ENCODE measurements at places on chromosomes 3 and 15.
A peak's percentile ranks its signal among the peaks of the same experiment; 100 is the strongest.

- no peak for DNase-seq
Observed at GRCh38 chr3:140403608-140404007, 274.3 kb upstream of the TRIM42 start.

GRCh38 chr15:77066971-77067690, 3.8 kb downstream of the TSPAN3 start:
- peak; percentile 21 for DNase-seq

DNA sequence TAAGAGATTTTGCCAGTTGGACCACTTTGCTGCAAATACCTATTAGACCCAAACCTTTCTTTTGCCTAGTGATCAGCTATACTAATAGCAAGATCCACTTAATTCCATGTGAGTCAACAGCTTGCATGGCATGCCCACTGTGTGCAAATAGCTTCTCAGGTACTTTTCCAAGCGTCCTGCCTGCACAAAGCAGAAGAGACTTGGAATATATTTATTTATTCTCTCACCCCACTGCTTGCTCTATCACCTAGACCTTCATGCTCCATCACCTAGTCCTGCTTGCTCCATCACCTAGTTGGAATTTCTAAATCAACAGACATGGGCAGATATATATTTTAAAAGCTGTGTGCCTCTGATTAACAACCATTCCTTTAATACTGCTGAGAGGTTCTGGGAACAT, 47.6 kb downstream of the MBNL1 start:
- no peak for DNase-seq

DNA sequence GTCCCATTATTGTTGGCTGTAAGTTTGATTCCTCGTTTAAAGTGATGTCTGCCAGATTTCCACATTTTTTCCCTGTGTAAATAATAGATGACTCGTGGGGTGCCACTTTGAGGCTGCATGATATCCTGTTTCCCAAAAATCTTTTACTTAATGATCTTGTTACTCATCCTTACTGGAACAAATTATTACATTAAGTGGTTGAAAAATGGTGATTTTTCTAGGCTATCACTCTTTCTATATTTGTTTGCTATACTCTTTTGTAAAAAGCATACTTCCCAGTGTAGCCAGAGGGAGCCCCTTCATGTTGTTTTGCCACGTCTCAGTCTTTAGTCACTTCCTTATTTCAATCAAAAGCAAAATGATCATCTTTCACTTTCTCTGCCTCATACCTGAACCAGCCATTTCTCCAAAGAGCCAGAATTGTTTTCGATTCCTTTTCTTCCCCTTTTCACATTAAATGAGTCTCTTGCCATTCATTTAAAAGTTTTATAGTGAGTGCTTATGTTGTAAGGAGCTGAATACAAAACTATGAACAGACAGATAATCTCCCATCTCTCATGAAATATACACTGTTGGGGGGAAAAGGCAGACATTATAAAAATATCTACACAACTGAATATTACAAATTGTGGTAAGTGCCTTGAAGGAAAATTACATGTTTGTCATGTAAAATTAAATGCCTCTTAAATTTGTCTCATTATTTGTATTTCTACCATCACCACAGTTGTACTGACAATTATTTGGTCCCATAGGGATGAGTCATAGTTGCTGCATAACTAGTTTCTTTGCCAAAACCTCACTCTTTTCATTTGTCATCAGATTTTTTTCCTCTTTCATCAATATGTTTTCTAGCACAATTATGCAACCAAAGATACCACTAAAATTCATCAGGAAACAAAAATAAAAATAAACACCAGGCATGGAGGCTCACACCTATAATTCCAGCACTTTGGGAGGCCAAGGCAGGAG, 41.5 kb downstream of the ADGRG7 start:
- DNase-seq: peak; percentile 37

DNA sequence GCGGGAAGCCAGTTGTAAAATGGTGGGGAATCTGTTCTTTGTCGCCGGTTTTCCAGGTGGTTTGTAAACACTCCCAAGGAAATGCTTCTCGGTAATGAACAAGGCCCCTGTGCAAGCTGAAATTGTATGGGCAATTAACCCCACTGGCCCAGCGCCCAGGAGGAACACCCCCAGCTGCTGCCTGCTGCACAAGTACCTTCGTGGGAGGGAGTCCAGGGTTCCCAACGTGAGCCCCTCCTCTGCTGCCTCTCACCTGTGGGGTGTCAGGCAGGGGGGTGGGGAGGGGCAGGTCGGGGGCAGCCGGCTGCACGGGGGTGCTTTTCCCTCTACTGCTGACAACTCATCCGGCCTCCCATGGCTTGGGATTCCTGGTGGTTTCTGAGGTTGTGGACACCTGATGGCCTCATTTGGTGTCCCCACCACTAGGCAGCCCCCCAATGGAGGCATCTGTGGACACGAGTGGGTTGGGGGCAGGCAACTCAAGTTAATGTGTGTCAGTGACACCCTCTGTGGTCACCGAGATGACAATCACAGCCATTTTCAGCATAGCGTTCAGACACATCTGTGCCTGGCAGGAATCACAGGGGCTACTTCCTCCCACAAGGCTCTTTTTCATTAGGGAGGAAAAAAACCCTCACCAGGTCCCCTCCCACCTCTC, 35.6 kb upstream of the PRR23E start:
- DNase-seq: no peak

DNA sequence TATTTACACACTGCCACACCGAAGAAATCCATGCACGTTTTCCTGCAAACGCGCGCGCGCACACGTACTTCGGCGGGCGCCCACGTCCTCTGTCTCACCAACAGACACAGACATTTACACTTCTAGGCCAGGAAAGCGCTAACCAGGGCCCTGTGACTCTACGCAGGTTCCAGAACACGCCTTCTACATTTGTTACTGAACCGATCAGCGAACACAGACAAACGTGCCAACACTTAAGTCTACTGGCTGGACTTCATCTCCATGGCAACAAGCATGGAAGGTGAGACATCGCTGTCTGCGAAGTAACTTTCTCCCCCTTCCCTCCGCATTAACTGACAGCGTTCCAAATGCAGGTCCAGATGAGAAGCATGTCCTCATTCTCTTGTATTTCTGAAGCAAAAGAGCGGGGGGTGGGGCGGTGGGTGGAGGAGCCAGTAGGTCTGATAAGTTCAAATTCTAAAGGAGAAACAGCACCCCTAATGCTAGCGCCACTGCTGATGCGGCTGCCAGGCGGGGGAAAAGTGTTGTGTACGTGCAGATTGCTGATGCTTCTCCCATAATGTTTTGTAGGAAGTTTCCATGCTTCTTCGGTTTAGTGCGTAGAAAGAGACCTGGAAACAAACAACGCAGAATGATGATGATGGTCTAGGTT, at the start of gene CTXN2:
Gene CTXN2 (plus strand): TSS at position 92 of the 652 bp plus-strand sequence. CDS start 9,636 bp downstream, outside the sequence.
- DNase-seq: no peak

DNA sequence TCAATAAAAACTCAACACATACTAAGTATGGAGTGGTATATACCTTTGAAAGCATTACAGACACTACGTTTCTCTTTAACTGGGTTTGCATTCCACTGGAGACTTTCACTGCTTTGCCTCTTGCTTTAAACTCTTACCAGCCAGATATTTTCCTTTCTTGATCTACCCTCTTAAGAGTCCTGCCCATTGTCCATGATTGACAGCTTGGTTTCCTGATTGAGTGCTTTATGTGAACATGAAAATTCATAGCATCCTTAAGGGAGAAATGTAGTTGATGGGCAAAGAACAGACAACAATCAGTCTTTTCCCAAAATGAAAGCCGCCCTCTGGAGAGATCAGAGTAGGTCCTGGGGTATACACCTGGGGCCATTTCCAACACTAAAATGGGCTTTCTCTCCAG, 78.6 kb downstream of the PTPRG start:
- DNase-seq: no peak

GRCh38 chr3:126355777-126356372, 1.3 kb downstream of the KLF15 start:
- DNase-seq: peak; percentile 92

GRCh38 chr3:146536681-146537080, 7.7 kb downstream of the PLSCR1 start:
- DNase-seq: no peak

DNA sequence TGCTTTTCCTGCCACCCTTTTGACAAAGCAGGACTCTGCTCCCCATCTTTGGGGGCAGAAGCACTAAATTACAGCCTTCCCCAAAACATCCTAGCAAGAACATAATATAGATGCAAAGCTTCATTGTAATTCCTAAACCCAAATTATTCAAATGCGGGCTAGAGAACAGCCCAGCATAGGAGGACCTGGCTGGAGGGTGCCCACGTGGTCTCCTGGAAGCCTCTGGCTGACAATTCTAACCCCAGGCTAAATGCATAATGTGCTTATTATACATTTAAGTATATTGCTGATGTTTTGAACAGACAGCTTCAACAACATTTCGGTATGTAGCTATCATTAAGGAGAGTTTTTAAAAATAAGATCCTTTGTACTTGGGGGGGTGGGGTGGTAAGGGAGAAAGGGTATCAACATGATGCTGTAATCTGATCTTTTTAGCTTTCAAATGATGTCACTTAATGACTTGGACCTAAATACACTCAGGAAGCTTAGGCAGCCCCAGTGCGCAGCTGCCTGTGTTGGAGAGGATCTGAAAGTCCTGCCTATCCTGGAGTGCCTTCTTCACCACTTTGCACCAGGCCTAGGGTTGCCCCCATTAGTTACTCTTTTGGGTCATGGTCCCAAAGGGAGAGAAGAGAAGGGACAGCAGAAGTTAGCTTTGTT, 57.2 kb upstream of the USP3 start:
- no peak for DNase-seq

DNA sequence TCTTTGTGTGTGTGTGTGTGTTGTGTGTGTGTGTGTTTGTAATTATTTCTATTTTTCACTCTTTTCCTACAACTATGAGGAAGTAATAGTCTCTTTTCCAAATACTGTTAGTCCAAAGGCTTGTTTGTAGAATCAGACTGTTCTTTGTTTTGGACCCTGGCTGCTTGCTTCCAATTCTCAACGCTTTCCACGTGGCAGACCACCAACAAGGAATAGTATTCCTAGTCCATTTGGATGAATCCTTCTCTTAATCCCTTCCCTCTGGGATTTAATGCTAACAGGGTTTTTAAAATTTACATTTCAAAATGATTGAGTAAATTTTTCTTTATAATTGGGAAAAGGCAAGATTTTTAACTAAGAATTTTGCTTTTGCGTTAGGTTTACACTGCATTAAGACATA, 62.7 kb downstream of the ADAMTSL3 start:
- DNase-seq: no peak

GRCh38 chr15:34133511-34133910, 31.6 kb downstream of the PGBD4 start:
- no peak for DNase-seq

- no peak for DNase-seq
Observed at GRCh38 chr3:20905210-20905805, 719.3 kb upstream of the SGO1 start.

- DNase-seq: no peak
Observed at GRCh38 chr15:78425643-78426042, 12.4 kb upstream of the IREB2 start.

GRCh38 chr15:76983590-76984375, 11.1 kb upstream of the PSTPIP1 start:
- DNase-seq: no peak

GRCh38 chr3:179072100-179072438, 460 bp upstream of the ZMAT3 start:
- DNase-seq: peak; percentile 38

- DNase-seq: no peak
Observed at GRCh38 chr15:101390462-101390861, 95.4 kb upstream of the SNRPA1 start.

Measured in hepatic stellate cell (primary cell).